ENCODE measurements at places on chromosomes 16 and 17.

- DNase-seq = no peak
Measured at GRCh38 chr16:49417354-49417753, 43.8 kb downstream of the C16orf78 start.

- DNase-seq = no peak
Measured at GRCh38 chr16:68760671-68761275, 23.7 kb downstream of the CDH1 start.

DNA sequence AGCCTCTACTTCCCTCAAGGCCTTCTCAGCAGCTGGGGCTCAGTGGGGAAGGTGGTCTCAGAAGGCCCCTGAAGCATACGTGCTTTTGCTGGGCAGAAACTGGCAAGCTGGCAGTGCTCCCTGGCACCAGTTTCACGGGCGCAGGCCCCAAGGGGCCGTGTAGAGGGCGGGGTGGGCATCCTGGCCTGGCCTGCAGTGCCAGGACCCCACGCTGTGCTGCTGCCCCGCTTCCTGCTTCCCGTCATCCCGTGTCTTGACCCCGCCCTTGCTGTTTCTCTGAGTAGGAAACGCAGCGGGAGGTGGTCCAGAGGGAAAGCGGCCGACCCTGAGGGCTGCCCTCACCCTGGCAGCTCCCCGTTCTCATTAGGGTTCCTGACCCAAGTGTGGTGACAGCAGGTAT lies 6.8 kb downstream of the CDK5R1 start:
- DNase-seq = no peak

DNA sequence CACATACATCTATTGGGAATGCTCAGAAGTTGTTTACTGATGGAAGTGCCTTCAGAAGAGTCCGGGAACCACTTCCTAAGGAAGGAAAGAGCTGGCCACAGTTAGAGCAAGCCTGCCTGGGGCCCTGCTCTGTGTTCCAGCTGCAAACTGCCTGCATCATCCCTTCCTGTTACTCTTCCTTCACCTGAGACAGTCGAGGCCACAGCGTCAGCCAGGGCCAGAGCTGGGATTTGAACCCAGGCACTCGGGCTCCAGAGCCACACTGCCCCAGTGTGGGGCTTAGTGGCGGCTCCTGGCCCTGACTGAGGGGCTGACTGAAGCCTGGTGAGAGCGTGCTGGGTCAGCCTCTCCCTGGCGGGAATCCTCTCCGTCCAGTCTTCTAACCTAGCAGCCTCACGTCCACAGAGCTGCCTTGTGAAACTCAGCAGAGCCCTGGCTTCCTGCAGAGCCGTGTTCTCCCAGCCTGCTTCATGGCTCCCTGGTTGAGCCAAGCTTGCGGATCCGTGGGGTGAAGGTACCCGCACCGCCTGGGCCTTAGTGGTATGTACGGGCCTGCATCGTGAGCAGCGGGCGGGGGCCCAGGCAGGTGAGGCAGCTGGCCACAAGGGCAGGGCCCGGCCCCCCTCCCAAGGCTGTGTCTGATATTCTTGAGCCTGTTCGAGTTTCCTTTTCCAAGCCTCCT lies 4.6 kb upstream of the C17orf99 start:
- DNase-seq = no peak
